Midbrain (tissue), 1 donor: ENCODE measurements at places on chromosomes 1 and 21.

- no peak for DNase-seq
These were observed 671.6 kb upstream of the ZP4 start for GRCh38 chr1:238562341-238562740.

DNA sequence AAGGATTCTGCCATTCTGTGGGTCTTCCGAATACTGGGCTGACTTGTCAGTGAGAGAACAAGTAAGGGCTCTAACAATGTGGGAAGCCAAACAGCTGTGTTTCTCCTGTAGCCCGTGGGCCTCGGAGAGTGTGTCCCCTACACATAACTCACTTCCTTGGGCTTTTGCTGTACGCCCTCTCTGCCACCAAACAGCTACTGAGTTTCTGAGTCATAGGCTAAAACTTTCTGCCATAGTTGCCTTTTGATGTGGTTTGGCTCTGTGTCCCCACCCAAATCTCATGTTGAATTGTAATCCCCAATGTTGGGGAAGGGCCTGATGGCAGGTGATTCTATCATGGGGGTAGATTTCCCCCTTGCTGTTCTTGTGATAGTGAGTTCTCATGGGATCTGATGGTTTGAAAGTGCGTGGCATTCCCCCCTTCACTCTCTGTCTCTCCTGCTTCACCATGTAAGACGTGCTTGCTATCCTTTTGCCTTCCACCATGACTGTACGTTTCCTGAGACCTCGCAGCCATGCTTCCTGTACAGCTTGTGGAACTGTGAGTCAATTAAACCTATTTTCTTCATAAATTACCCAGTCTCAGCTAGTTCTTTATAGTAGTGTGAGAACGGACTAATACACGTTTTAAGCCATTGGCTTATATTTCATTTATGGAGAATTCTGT is 194.8 kb upstream of the HMCN1 start:
- DNase-seq, result no peak

DNA sequence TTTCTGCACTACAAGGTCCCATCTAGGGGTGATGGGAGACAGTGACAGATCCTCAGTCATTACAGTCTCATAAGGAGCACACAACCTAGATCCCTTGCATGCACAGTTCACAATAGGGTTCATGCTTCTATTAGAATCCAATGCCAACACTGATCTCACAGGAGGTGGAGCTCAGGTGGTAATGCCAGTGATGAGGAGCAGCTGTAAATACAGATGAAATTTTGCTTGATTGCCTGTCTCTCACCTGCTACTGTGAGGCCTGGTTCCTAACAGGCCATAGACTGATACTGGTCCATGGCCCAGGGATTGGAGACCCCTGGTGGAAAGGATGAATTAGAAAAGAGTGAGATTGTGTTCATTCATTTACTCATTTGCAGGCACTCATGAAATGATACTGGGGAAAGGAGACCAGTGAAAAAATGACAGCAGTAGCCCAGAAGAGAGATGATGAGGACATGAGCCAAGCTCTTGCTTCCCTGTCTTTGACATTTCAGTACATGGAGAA is 251.6 kb upstream of the DUSP10 start:
- DNase-seq, result no peak

DNA sequence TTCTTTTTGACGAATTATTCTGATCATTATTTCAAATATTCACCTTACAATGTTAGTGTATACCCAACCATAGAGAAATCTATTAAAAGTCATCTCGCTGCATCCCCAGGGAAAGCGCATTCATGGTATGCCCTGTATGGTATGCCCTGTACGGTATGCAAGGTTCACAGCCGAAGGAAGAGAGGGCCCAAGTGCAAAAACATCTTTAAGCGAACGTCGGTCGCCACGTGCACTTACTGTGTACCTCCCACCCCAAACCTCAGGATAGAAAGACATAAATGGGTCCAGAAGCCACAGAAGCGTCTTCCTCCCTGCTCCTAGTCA is 14.4 kb downstream of the HLX start:
- no peak for DNase-seq

GRCh38 chr21:28522014-28522799 is 470.5 kb downstream of the LTN1 start:
- DNase-seq, result no peak

DNA sequence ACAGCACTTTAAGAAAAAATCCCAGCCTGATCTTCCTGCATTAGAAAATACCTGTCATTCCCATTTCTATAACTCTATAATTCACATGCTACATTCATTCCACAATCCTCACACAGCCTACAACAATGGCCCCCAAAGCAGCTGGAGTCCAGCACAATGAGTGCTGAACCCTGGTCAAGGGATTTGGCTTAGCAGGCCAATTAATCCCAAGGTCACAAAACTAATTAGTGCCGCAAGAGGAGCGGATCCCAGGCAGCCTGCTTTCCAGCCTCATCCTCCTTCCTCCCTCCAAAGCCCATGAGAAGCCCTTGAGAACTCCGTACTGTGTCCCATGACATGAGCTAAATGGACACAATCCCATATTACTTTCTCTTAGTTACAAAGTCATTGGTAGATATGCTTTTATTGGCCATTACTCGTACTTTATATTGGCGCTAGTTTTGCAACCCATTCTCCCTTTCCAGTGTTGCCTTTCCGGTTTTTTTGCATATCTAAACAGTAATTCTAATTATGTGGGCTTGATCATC is 94.8 kb downstream of the DAB1 start:
- DNase-seq, result no peak

GRCh38 chr21:26052057-26052456 is 118.5 kb downstream of the APP start:
- no peak for DNase-seq

GRCh38 chr21:43880111-43880985 is 15.3 kb downstream of the AGPAT3 start:
- no peak for DNase-seq

DNA sequence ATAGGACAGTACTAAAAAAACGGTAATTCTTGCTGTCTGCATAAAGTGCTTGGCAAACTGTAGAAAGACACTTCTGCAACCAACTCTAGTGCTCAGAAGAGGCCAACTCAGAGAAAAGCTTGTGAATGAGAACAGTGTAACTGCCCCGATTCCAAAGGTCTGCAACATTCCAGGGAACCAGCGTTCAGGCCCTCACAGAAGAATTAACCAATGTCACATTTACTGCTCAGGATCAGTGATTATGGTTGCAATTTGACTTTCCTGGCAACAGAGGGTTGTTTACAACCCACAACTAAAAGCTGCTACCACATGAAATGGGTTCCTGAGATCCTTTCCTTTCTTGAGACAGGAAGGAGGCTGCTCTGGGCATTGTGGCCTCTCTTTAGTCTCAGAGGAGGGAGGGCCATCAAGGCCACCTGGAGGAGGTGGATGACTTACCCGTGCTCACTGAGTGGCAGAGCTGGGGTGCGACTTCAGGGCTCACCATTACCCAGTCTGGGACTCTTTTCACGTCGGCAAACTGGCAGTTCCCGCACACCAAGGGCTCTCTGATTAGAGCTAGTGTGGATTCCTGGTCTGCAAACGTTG is 15.3 kb downstream of the SRSF4 start:
- DNase-seq, result no peak

- DNase-seq, result no peak
These were observed 145.3 kb downstream of the SETD4 start for GRCh38 chr21:35915030-35915429.

DNA sequence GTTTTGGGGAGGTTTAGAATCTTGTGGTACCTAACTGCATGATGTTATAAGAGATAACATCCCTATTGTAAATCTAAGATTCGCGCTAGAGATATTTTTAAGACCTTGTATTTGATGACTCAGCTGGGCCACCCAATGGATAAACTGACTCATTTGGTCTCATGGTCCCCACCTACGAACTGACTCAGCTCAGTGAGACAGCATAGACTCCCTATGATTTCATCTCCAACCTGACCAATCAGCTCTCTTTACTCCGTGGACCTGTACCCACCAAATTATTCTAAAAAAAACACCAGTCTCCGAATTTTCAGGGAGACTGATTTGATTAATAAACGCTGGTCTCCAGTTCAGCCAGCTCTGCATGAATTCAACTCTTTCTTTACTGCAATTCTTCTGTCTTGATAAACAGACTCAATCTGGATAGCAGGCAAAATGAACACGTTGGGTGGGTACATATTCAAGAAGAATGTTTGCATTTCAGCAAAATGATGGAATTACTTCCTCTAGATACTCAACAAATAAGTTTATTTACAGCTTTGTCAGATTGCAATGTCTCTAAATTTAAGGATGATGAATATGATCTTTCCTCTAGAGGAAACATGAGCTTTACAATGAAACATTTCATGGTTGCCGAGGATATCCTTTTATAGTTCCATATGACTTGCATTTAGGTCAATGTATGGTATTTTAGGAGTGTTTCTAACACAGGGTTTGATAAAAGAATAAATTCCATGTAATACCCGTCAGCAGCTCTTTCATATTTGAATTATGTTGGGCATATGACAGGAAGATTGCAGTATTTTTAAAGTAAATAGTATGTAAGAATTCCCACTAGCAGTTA is 516.6 kb upstream of the RGS18 start:
- DNase-seq, result no peak

GRCh38 chr1:186793582-186793927 is 35.2 kb upstream of the PLA2G4A start:
- no peak for DNase-seq

DNA sequence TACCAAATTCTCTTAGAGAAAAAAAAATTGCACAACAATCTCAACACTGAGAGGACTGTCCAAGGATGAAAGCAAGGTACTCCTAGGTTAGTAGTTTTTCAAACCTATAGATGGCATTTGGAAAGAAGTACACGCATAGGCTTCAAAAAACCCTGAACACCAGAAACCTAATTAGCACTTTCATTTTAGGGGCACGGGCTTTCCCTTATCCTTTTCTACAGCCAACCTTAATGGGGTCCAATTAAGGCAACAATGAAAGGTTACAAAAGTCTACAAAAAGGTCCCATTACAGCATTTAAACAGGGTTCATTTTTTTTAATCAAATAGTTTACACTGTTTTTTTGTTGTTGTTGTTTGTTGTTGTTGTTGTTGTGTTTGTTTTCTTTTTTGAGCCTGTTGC is 6.2 kb downstream of the KDM5B start:
- DNase-seq, result no peak

- DNase-seq, result no peak
These were observed 371.6 kb upstream of the RUNX1 start for GRCh38 chr21:35420656-35421055.

DNA sequence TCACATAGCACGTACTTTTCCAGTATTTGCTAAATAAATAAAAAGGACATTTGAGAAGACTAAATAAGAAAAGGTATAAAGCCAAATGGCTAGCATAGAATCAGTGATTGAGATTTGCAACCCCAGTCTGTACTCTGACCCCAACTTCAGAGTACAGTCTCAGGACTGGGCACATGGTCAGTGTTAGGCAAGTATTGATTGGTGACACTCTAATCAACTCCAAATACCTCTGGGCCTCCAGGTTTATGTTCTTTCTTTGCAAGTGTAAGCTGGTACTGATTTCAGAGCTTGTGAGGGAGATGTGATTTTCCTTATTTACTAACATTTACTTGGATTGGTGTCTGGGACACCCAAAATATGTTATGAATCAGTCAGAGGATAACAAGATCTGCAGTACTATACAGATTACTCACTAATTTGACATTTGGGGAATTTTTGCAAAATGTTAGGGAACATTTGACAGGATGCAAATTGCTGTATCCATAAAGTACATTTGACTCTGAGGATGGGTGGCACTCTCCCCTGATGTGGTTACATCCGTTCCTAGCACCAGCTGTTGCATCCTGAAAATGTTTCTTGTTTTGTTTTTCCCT is 34.2 kb downstream of the LMO4 start:
- no peak for DNase-seq

DNA sequence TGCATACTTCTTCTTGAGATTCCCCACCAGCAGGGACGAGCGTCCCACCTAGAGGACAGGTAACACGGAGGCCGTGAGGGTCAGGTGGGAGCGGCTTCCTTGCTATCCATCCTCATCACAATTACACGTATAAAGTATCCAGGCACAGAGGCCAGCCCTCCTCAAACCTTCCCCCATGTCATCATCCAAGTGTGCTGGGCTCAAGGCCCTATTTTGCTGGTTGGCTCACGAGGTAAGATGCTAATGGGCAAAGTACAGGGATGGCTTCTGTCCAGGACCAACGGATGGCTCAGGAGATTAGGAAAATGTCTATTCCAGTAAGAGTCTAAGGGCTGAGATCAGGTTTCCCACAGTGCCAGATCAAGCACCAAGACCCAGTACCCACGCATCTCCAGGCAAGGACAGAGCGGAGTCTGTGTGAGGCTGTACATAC is 11.5 kb upstream of the A3GALT2 start:
- DNase-seq, result no peak

DNA sequence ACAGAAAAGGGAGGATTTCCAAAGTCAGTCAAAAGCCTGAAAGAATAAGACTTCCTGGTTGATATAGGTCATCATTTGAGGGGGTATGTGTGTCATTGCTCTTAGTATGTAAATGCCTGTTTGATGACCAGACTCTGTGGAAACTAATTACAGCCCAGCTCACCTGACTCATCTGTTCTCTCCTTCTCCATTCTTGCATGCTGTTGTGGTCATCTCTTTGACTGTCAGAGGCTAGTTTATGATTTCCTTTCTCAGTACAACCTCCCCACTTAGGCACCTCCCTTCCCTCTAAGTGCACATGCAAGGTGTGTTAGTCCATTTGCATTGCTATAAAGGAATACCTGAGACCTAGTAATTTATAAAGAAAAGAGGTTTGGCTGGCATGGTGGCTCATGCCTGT is 2.4 kb upstream of the C1orf116 start:
- DNase-seq, result no peak

- no peak for DNase-seq
These were observed 4.5 kb downstream of the EFNA3 start for GRCh38 chr1:155083052-155083541.

- DNase-seq, result no peak
These were observed 4.8 kb downstream of the MX2 start for GRCh38 chr21:41366522-41367151.

- DNase-seq, result no peak
These were observed 120.5 kb upstream of the RUNX1 start for GRCh38 chr21:35169574-35169973.

- no peak for DNase-seq
These were observed at the start of gene TFF3 for GRCh38 chr21:42315296-42315891. TFF3 (minus strand) TSS chr21:42315409; CDS start chr21:42315374, 35 bp downstream.

DNA sequence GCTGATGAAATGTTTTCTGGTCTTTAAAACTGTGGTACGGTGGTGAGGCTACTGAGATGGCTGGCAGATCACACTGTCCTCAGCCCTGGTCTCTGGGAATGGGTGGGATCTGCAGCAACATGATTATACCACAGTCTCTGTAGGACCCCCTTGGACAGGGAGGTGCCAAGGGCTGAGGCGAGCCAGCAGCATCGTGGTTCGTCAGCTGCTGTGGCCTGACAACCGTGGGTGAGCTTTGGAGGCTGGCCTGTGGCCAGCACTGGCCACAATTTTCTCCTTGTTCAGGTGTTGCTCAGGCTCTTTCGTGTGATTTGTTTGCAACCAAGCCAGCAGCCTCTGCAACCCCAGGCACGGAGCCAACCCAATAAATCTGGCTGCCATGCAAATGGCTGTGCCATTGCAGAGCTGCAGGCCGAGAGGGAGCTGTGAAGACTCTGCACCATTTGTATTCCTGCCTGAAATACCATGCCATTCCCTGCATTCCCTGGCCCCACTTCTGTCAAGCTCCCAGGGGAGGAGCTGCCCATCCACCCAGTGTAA is 70.9 kb downstream of the PCP4 start:
- DNase-seq, result no peak
